Anterior cingulate cortex (tissue), 58 donors: ENCODE measurements at places on chromosomes 7 and 10.

DNA sequence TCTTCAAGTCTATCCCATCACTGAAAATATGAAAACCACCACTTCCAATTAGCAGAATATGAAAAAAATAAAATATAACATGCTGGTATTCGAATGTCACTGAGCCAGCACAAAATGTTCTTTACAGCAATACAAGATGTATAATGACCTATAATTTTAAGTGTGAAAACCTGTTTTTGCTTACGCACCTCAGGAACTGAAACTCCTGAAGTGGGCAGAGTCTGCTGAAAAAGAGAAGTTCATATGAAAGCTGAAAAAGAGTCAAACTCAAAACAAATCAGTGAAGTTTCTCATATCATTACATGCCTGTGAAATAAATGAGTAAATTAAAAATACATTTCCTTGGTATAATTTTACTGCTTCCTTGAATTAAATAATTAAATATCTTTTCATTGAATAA, 272.5 kb downstream of the DGKB start:
- no peak for DNase-seq

GRCh38 chr7:140267381-140268226, 90.8 kb upstream of the KDM7A start:
- no peak for DNase-seq

GRCh38 chr7:129423700-129424410, 10.4 kb upstream of the STRIP2 start:
- no peak for DNase-seq

- no peak for DNase-seq
Observed at GRCh38 chr10:26698909-26699308, 1.4 kb downstream of the PDSS1 start.

- no peak for DNase-seq
Observed at GRCh38 chr10:29790207-29790606, 155.4 kb upstream of the SVIL start.

DNA sequence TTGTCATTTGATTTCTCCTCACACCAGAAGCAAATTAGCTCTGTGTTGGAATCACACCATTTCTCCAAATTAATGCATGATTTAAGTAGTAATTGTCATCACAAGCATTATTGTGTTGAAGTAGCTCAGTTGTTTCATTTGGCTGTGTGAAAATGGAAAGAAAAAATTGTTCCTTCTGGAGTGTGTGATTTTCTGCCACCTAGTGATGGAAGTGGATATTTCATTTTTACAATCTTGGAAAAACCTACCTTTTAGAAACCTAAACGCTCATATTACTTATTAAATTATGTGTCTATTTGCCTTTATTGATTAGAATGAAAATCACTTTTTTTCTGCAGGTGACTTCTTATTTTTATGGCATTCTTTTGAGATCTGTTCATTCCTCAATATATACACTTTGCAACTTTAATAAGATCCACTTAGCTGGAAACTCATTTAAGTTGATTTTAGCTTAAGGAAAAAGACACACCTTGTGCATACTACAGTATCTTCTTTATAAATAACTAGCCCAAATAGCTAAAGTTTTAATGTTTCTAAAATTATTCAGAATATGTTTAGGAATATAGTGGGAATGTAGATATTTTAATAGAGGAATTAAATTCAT, 50.0 kb downstream of the SRI start:
- no peak for DNase-seq

- DNase-seq, result no peak
Observed at GRCh38 chr7:123528265-123528664, 6.1 kb downstream of the IQUB start.
